Left kidney (tissue), 8 donors: ENCODE measurements at places on chromosomes 1 and 21. TPM values are rescaled to one million over a fixed set of nuclear protein-coding genes. Genes with fewer than 3 reads are reported as not detected.

Gene CCDC190
- polyA plus RNA-seq = not detected

Gene ADARB1
- 18.3 TPM for polyA plus RNA-seq

Gene CD164L2
- polyA plus RNA-seq = 0.13 TPM

Gene GPX7
- 69.1 TPM for polyA plus RNA-seq

Gene GOLT1A
- polyA plus RNA-seq = 3.5 TPM

Gene TENT5C
- 2.9 TPM for polyA plus RNA-seq

Gene KRTAP7-1
- not detected for polyA plus RNA-seq

Gene TSACC
- polyA plus RNA-seq = 1.2 TPM

Gene FCRL5
- polyA plus RNA-seq = 0.17 TPM

Gene RPTN
- not detected for polyA plus RNA-seq

Gene PROX1
- polyA plus RNA-seq = 8.5 TPM

Gene KHDRBS1
- 267 TPM for polyA plus RNA-seq

Gene AXDND1
- 28.8 TPM for polyA plus RNA-seq

Gene MFAP2
- 180 TPM for polyA plus RNA-seq

Gene FCGR3B
- polyA plus RNA-seq = not detected

Gene ZBTB21
- 11.0 TPM for polyA plus RNA-seq

Gene CD5L
- not detected for polyA plus RNA-seq

Gene UBE2G2
- 140 TPM for polyA plus RNA-seq

Gene CYP2J2
- polyA plus RNA-seq = 1.4 TPM

Gene RBP7
- polyA plus RNA-seq = 15.3 TPM

Gene LENEP
- 0.93 TPM for polyA plus RNA-seq

Gene KCNJ15
- 269 TPM for polyA plus RNA-seq

Gene CIART
- 9.3 TPM for polyA plus RNA-seq

Gene PRELP
- polyA plus RNA-seq = 1.3 TPM

Gene SPATA45
- polyA plus RNA-seq = 0.75 TPM

Gene KRTAP12-2
- polyA plus RNA-seq = not detected

Gene OPRD1
- 0.52 TPM for polyA plus RNA-seq

Gene ICOSLG
- 7.3 TPM for polyA plus RNA-seq

Gene PLA2G2C
- 0.10 TPM for polyA plus RNA-seq

Gene VCAM1
- polyA plus RNA-seq = 44.6 TPM

Gene NBPF20
- polyA plus RNA-seq = 2.9 TPM

Gene BSDC1
- 61.7 TPM for polyA plus RNA-seq

Gene GJA9
- polyA plus RNA-seq = 0.76 TPM

Gene KCNJ9
- 0.12 TPM for polyA plus RNA-seq

Gene PRDM2
- polyA plus RNA-seq = 43.3 TPM

Gene LELP1
- not detected for polyA plus RNA-seq

Gene JAK1
- polyA plus RNA-seq = 106 TPM

Gene GUCA2B
- polyA plus RNA-seq = not detected

Gene HJV
- polyA plus RNA-seq = 0.13 TPM

Gene ACTN2
- polyA plus RNA-seq = 0.37 TPM

Gene PAPPA2
- polyA plus RNA-seq = 88.4 TPM

Gene FNDC5
- polyA plus RNA-seq = 44.6 TPM
